Skin of body (tissue), 3 donors: ENCODE measurements at places on chromosomes 7 and 10.

- no peak for DNase-seq
Measured at GRCh38 chr7:25619381-25619780, 391.1 kb upstream of the NPVF start.

- no peak for DNase-seq
Measured at GRCh38 chr10:110416776-110417711, 80.7 kb upstream of the DUSP5 start.

- no peak for DNase-seq
Measured at GRCh38 chr10:129863201-129863663, 100.8 kb downstream of the EBF3 start.

- no peak for DNase-seq
Measured at GRCh38 chr10:100364735-100365391, 17.8 kb downstream of the SCD start.

DNA sequence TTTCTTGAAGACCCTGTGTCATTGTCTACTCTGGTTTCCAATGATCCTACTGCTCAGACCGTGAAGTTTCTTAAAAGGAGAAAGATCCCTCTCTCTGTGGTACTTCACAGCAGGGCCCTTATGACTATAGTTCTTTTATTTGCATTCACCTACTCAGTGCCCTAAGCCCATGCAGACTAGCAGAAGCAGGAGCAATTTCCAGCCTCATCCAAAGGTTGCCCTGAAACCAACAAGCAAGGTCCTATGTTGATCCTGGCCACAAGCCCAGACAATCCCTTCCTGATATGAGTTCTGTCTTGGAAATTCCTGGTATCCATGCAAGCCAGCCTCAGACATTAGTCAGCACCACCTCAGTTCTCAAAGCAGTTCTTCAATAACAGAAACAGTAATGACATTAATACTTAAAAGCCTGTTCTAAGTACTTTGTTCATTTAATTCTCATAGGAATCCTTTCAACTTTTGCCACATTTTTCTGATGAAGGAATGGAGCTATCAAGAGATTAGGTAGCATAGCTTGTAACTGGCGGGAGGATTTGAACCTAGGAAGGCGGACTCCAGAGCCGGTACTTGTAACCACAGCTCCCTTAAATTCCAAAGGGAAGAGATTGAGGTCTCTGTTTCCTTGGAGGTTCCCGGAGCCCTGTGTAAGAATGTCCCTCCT, 58.1 kb upstream of the ST8SIA6 start:
- no peak for DNase-seq

DNA sequence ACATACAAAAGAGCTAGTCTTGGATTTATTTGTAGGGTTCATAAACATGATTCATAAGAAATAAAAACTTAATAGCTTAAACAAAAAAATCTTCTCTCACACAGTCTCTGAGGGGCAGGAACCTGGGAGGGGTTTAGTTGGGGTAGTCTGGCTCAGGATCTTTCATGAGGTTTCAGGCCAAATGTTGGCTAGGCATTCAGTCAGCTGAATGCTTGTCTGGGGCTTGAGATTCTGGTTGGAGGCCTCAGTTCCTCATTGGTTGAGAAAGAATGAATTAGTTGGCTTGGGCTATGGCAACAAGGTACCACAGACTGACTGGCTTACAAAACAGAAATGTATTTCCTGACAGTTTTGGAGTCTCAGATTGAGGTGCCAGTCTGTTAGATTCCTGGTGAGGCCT, 74.3 kb downstream of the ANKRD7 start:
- no peak for DNase-seq

DNA sequence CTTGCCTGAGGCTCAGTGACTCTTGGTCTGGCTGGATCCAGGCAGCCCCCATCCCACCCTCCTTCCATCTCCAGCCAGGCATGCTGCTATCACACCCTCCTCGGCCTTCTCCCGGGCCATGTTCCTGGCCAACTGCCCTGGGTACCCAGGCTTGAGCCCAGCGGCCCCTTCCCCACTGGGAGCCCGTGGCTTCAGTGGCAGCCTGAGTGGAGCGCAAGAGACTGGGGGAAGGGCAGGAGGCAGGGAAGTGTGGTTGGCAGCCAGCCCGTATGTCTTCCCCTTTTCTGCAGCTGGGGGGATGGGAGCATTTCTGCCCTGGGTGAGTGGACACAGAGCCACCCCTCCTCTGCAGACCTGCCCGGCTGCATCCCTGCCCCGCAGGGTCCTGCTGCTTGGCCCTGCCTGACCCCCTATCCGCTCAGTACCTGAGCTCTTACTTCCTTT, 148.5 kb downstream of the ARHGAP22 start:
- no peak for DNase-seq

DNA sequence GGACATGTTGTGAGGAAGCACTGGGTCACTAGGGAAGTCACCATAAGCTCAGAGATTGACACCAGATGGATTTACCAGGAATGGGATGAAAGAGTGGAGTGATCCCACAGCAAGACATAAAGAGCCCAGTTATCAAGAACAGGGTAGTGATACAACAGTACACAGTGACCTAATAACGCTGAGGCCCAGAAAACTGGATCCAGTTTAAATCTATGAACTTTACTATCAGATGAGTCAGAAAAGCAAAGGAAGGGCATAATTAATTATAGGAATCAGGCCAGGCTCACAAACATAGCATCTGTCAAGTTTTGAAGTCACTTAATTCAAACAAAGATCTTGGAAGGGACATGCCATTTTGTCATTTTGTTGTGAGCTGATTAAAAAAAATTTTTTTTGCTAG, 73.5 kb downstream of the LRRN3 start:
- DNase-seq = no peak
